ENCODE measurements at places on chromosomes 11 and 22. TPM values are rescaled to one million over a fixed set of nuclear protein-coding genes. Genes with fewer than 3 reads are reported as not detected.

Gene TTC28
- total RNA-seq = 31.4 TPM

Gene ASCC2
- 23.8 TPM for total RNA-seq

Gene MMP10
- total RNA-seq = 0.66 TPM

Gene RBFOX2
- total RNA-seq = 127 TPM

DNA sequence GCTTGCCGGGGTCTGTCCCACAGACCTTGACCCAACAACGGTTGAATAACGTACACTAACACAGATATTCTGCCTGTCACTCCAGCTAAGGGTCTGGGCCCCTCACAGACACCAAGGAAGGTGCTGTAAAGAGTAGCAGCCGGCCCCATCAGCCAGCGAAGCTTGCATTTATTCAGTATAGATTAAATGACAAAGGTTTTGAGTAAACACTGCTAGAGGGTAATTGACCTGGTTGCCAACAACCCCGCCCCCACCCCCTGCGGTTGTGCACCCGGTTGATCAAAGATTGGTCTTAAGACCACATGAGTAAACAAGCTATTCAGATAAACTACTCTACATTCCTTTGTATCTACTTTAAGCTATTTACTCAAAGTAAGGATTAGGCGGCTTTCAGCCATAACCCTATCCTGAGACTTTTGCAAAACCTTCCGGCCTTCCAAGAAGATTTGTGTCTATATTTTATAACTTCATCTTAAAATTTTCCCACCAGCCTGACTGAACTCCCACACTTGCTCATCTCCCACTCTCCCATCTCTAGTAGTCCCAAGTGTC, 4.8 kb upstream of the CKAP5 start:
- no peak overlapping the region for H3K27ac ChIP-seq
- no peaks in the 10 kb centered on the region for H3K36me3 ChIP-seq
- H3K27me3 ChIP-seq = no peaks in the 10 kb centered on the region
- no peak for DNase-seq
- no peaks in the 10 kb centered on the region for H3K4me1 ChIP-seq

DNA sequence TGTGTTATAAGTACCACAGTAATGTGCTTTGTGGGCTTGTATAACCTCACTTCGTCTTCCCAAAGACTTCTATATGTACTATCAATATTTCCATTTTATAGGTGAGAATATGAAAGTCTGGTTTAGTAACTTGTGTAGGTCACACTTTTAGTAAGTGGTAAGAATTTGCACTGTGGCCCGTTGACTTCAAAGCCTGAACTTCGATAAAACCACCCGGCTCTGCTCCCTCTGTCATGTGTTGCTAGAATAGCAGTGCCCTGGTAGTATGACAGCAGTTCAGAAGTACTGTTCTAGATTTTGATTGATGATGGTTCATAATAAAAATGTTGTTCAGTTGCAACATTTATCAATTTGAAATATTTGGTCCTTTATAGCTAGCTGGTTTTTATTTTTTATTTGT, 110.2 kb upstream of the SORL1-AS1 start:
- H3K4me1 ChIP-seq = no peaks in the 10 kb centered on the region
- no peaks in the 10 kb centered on the region for H3K36me3 ChIP-seq
- H3K27ac ChIP-seq = no peak overlapping the region
- DNase-seq = no peak
- H3K27me3 ChIP-seq = no peaks in the 10 kb centered on the region

DNA sequence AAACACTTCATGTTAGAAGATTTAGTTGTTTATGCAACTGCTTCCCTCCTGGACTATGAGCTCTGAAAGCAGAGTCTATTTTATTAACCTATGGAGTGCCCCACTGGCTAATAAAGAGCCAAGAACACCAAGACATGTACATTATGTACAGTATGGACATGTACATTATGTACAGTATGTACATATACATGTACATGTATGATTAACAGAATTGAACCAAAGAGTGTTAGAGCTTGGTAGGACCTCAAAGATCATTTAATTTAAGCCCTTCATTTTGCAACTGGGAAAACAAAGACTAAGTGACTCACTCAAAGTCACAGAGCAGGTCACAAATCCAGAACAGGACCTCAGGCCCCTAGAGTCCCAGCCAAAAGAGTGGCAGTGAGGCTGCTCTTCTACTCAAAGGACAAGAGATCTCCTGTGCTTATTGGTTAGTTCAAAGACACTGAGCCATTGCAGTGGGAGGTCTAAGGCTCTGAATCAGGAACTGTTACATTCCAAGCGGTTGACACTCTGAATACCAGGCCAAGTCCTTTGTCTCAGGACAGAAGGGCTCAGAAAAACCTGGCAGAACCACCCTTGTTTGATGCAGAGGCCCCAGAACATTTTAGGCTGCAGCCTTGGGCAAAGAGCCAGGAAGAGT, 103.8 kb downstream of the FAM168A start:
- peak; percentile 28 for DNase-seq
- H3K4me3 ChIP-seq = no peak overlapping the region
- no peaks in the 10 kb centered on the region for H3K36me3 ChIP-seq
- H3K27ac ChIP-seq = peak overlapping the region; percentile 3

DNA sequence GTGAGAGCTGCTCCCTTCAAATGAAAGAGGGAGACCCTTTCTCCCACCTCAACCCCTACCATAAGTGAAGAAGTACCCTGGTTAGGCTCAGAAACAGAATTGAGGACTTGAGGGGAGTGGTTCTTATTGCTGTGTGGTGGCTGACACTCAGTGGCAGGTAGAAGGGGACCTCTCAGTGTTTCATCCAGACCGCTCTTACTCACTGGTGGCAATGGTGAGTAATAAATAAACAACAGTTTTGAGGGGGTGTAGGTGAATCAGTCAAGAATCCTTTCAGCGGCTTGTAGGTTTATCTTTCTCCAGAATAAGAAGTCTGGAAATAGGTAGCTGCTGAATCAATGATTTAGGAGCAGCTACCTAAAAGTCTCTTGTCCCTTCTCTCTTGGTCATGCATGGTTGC, 403.4 kb upstream of the B3GAT1 start:
- no peaks in the 10 kb centered on the region for H3K27me3 ChIP-seq
- no peak overlapping the region for H3K27ac ChIP-seq
- H3K36me3 ChIP-seq = no peaks in the 10 kb centered on the region
- no peak for DNase-seq

DNA sequence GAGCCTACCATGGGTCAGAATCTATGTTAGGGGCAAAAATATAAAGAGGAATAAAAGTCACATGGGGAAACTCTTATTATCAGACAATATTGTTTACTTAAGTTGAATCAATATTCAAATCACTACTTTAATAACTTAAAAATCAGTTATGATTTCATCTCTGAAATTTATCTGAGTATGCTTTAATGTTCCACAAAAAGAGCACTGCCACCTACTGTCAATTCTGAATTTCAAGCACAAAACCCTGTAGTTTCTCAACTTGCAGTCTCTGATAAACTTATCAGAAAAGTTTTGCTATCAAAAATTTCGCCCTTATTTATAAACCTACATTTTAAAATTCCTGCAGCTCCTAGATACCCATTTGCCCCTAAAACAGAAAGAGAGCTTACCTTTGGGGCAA, 47.3 kb downstream of the RDX start:
- H3K36me3 ChIP-seq = peaks cover 3% of the 10 kb centered on the region
- DNase-seq = peak; percentile 46
- H3K27ac ChIP-seq = no peak overlapping the region
- H3K4me1 ChIP-seq = no peaks in the 10 kb centered on the region

DNA sequence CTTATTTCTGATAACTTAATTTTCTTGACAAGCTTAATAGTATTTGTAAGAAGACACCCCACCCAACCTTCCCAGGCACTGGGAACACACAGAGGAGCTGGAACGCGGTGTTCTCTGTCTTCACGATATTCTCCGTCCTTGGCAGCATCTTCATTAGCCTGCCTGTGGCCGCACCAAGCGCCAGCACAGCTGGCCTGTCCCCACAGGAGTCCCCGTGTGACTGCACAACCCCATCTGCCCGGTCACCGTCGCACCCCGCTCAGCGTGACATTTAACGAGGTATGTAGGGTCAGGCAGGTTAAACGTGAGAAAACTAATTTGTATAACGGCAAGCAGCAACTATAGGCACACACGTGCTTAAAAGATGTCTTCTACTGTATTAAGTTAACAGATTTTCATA, 293.3 kb downstream of the BRD1 start:
- H3K4me3 ChIP-seq = no peak overlapping the region
- DNase-seq = no peak
- H3K27me3 ChIP-seq = no peaks in the 10 kb centered on the region
- H3K36me3 ChIP-seq = no peaks in the 10 kb centered on the region
- H3K4me1 ChIP-seq = no peaks in the 10 kb centered on the region
- H3K27ac ChIP-seq = no peak overlapping the region

DNA sequence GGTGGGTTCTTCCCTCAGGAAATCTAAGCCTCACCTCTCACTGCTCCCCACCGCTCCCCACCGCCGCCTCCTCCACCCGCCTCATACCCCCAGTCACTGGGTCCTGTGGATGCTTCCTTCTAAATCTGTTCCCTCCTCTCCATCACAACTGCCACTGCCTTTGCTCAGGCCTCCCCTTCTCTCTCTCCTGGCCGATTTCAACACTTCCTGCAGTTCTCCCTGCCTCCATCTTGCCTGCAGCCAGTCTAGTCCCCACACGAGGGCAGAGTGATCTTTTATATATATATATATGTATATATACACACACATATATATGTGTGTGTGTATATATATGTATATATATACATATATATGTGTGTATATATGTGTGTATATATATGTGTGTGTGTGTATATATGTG, 27.8 kb downstream of the CREB3L1 start:
- peaks cover 21% of the 10 kb centered on the region for H3K36me3 ChIP-seq
- no peak for DNase-seq
- H3K27ac ChIP-seq = no peak overlapping the region
- H3K4me3 ChIP-seq = no peak overlapping the region
- H3K27me3 ChIP-seq = no peaks in the 10 kb centered on the region

- no peak overlapping the region for H3K4me3 ChIP-seq
- no peaks in the 10 kb centered on the region for H3K4me1 ChIP-seq
- no peak overlapping the region for H3K27ac ChIP-seq
- no peaks in the 10 kb centered on the region for H3K27me3 ChIP-seq
- no peaks in the 10 kb centered on the region for H3K36me3 ChIP-seq
These were observed 407.1 kb upstream of the LRRC4C start for GRCh38 chr11:41866525-41866924.

GRCh38 chr11:3604167-3604566, 37.6 kb downstream of the ART5 start:
- H3K36me3 ChIP-seq = no peaks in the 10 kb centered on the region
- DNase-seq = no peak
- peaks cover 2% of the 10 kb centered on the region for H3K27me3 ChIP-seq
- H3K4me1 ChIP-seq = no peaks in the 10 kb centered on the region
- H3K27ac ChIP-seq = no peak overlapping the region

GRCh38 chr22:37497062-37497599, 10.9 kb upstream of the MFNG start:
- peak overlapping the region; percentile 47 for H3K27ac ChIP-seq
- H3K36me3 ChIP-seq = no peaks in the 10 kb centered on the region
- no peaks in the 10 kb centered on the region for H3K27me3 ChIP-seq
- peak; percentile 98 for DNase-seq
- no peak overlapping the region for H3K4me3 ChIP-seq

GRCh38 chr11:47448566-47449427, at the start of gene RAPSN:
TSS of gene RAPSN (minus strand) at chr11:47449136. CDS start at chr11:47448964, 172 bp downstream.
- H3K4me3 ChIP-seq = no peak within 1 kb of the TSS
- DNase-seq = no peak
- H3K36me3 ChIP-seq = no peaks in the 10 kb centered on the region
- H3K27ac ChIP-seq = no peak within 1 kb of the TSS

- no peak overlapping the region for H3K4me3 ChIP-seq
- no peak overlapping the region for H3K27ac ChIP-seq
- DNase-seq = no peak
- H3K27me3 ChIP-seq = no peaks in the 10 kb centered on the region
These were observed 55.1 kb downstream of the MTMR3 start for GRCh38 chr22:29937940-29938693.

DNA sequence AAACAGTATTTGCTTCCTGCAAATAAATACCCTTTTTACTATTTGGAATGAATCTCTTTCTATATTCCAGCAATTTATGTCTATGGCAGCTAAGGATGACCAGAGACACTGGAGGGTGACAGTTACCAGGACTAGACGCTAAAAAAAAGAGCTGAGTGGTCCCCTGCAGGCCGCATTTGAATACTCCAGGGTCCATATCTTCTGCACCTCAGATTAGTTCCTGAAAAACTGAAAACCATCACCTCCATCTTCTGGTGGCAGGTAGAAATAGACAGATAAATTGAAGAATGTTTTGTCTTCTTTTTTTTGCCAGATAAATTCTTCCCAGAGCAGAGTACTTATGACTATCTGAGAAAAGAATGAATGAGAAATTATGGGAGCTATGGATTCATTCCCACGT, 145.6 kb downstream of the CSNK2A3 start:
- no peak for DNase-seq
- peaks cover 7% of the 10 kb centered on the region for H3K27me3 ChIP-seq
- H3K4me1 ChIP-seq = no peaks in the 10 kb centered on the region
- no peak overlapping the region for H3K27ac ChIP-seq
